CD8-positive, alpha-beta memory T cell (primary cell): ENCODE measurements at places on chromosomes 13 and 19.
A peak's percentile ranks its signal among the peaks of the same experiment; 100 is the strongest.

DNA sequence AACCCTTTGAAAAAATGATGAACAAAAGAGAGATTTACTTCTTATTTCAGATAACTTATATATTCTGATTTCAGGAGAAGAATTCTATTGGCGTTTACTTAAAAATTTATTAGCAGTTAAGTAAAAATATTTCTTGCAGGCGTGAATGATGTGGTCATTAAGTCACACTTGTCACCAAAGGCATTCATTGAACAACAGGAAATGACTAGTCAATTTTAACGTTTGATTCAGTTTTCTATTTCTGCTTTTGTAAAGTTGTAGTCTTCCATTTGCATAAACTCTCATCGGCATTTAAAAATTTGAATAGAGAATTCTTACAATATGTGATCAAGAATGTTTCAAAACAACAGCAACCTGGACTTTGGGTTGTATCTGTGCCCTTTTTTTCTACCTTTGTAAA, 83.4 kb downstream of the GPR12 start:
- DNase-seq, result no peak

- peak; percentile 77 for DNase-seq
Measured at GRCh38 chr13:48653472-48653939, at the start of gene CYSLTR2. Gene CYSLTR2, plus strand, starts transcription at chr13:48653929. Its CDS starts 52,889 bp downstream, at chr13:48706818.

DNA sequence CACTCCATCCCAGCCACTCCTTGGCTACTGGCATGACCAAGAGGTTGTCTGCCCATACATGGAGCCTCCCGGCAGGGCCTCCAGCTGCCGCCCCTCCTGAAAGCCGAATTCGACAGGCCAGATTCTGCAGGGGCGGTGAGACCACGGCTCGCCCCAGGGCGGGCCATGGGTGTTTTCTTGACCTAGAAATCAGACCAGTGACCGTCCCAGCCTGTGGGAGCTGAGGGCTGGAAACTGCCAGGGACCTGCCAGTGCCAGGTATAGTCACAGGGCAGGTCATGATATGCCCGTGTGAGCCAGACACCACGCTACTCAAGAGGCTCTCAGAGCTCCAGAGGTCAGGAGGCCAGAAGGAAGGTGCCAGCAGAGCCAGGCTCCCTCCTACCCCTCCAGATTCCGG, 16.8 kb downstream of the DAPK3 start:
- DNase-seq, result no peak

GRCh38 chr13:99203601-99204579, 3.2 kb downstream of the UBAC2 start:
- DNase-seq, result peak; percentile 28

DNA sequence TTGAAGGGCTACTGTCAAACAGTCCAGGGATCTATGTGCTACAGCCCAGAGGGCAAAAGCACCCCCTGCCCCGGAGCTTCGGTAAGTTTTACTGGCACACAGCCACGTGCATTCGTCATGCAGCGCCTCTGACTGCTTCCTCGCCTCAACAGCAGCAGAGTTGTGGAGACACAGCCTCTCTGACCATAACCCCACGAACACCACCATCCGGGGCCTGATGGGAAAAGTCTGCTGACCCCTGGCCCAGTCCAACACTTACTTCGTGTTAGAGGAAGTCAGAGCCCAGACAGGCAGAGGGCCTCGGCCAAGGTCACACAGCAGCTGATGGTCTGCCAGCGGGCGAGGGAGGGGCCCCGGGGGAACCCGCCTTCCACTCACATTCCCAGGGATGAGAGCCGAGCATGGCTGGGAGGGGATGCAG, 5.1 kb downstream of the CBARP start:
- DNase-seq, result no peak

DNA sequence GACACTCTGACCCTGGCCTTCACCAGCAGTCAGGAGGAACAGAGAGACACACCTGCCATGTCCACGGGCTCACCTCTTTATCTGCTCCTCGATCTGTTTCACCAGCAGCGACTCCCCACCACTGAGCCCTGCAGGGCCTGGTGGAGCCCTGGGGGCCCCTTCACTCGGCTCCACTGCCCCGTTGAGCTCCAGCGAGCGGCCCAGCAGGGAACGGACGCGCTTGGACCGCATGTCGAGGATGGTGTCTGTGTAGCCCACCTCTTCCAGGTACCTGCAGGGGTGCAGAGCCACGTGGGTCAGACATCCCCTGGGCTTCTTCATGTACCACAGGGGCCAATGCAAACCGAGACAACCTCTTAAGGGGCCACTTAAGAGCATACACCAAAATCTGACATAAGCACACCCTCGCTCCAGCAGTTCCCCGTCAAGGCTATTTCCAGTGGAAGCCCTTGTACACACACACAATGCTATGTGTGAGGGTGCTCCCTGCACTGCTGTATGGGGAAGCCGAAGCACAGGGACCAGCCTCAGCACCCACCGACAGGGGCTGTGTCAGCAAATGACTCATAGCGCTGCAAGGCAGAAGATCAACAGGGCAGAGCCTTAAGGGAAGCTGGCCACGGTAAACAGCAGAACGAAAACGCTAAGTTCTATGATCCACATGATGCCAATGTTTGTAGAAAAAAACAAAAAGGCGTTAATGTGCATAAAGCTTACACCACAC, 12.7 kb upstream of the FKRP start:
- no peak for DNase-seq

GRCh38 chr19:34667349-34668076, 9.4 kb downstream of the SCGB2B2 start:
- DNase-seq, result peak; percentile 31

GRCh38 chr13:85709072-85709471, 90.1 kb downstream of the SLITRK6 start:
- no peak for DNase-seq

DNA sequence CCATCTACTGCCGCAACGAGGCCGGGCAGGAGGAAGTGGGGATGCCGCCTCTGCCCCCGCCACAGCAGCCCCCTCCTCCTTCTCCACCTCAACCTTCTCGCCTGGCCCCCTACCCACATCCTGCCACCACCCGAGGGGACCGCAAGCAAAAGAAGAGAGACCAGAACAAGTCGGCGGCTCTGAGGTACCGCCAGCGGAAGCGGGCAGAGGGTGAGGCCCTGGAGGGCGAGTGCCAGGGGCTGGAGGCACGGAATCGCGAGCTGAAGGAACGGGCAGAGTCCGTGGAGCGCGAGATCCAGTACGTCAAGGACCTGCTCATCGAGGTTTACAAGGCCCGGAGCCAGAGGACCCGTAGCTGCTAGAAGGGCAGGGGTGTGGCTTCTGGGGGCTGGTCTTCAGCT, 3.4 kb upstream of the NUP62 start:
- DNase-seq, result peak; percentile 40

GRCh38 chr13:21014502-21015170, 46.8 kb downstream of the LATS2 start:
- DNase-seq, result no peak

GRCh38 chr19:1365319-1366269, 18.1 kb upstream of the NDUFS7 start:
- no peak for DNase-seq

- no peak for DNase-seq
Measured at GRCh38 chr13:43830497-43830881, 43.7 kb upstream of the ENOX1 start.

GRCh38 chr13:51278426-51279130, 56.4 kb downstream of the FAM124A start:
- DNase-seq, result no peak

DNA sequence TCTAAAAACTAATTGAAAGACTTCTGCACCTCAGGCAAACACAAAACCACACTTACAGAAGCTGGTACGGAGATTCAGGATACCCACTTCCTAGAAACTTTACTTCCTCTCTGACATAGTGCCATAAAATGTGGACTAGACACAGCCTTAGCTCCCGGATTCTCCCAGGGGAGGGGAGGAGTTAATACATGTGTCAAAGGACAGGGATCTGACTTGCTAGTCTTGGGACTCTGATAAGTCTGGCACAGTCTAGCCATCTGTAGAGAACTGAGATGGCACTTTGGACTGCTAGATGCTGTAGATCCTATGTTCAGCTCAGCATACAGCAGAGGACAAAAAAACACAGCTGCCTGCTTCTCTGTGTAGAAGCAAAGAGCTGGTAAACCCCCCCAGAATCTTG, 769.8 kb upstream of the MIR17HG start:
- no peak for DNase-seq

- peak; percentile 31 for DNase-seq
Measured at GRCh38 chr19:8017808-8018207, 12.4 kb upstream of the ELAVL1 start.

- DNase-seq, result no peak
Measured at GRCh38 chr13:65314008-65314407, 1916.1 kb downstream of the PCDH9 start.

DNA sequence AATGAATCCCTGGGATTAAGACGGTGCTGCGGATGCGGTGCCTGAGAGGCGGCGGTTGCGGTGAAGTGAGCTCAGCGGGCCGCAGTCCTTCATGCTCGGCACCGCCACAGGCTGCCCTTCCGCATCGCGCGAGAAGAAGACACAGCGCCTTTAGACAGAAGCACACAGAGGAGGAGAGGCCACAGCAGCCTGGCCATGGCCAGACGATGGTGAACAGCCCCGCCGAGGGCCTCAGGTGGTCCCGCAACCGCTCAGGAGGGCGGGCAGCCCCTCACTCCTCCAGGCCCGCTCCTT, 459.2 kb downstream of the MYO16 start:
- no peak for DNase-seq

- no peak for DNase-seq
Measured at GRCh38 chr13:32905063-32905863, 111.0 kb upstream of the KL start.

DNA sequence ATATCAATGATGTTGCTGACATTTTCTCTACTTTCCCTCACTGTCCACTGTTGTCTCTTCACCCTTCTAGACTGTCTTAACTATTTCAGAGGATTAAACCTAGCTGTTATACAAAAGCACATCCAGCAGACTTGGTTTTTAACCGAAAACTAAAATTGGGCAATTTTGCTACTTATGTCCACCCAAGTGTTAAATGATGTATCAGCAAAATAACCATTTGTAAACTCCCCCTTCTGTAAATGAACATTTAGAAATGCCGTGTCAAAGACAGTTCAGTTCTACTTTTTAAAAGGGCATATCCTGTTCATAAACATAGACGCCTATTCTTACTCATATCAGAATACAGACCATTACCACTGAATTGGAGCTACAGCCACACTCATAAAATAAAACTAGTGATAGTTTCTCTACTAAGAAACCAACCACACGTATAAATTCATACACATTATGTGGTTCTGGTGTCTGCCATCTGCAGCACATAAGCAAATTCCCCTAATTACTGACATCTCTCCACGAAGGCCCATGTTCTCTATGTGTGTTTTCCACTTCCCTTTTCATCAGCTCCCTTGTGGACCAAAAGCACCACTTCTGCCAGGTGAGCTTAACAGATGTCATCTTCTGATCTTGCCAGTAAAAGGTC, 1091.8 kb downstream of the PCDH9 start:
- no peak for DNase-seq

GRCh38 chr19:17575871-17576757, 20.7 kb downstream of the COLGALT1 start:
- DNase-seq, result no peak

- no peak for DNase-seq
Measured at GRCh38 chr13:105518086-105518485, 1017.4 kb downstream of the EFNB2 start.

DNA sequence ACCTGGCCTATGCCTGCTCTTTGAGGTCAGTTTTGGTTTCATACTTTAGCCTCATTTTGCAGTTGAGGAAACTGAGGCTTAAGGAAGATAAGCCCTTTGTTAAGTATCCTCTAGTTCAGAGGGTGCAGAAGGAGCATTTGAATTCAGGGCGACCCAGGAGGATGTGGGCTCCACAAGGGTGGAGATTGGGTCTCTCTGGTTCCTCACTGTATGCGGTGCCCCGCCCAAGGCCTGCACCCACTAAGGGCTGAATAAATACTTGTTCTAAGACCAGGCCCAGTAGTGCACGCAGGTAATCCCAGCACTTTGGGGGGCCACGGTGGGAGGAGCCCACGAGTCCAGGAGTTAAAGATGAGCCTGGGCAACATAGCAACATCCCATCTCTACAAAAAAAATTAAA, 768 bp upstream of the SLC44A2 start:
- DNase-seq, result no peak

GRCh38 chr13:27359199-27359821, 65.1 kb upstream of the GTF3A start:
- peak; percentile 22 for DNase-seq
